Left renal pelvis (tissue), 4 donors: ENCODE measurements at places on chromosomes 1 and 21. TPM values are rescaled to one million over a fixed set of nuclear protein-coding genes. Genes with fewer than 3 reads are reported as not detected.

DNA sequence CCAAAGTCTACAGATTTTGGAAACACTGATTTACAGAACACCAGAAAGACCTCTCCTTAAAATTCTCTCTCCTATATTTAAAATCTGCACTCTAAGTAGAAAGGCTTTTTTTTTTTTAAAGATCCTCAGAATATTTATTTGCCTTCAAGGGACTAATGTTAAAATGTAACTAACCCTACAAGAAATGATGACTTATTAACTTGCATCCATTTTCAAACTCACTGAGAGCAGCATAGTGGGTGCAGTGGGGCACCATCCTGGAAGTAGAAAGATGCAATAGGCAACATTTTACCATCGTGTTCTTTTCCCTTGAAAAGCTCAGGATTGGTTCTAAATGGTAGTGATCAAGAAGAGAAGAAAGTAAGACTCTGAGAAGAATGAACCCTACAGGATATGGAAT, 498.1 kb downstream of the NEGR1 start:
- DNase-seq: no peak

- no peak for DNase-seq
These were observed 53.4 kb upstream of the COX20 start for GRCh38 chr1:244782056-244782455.

GRCh38 chr1:177913762-177914540, 55.9 kb downstream of the SEC16B start:
- no peak for DNase-seq

SHE gene
- polyA plus RNA-seq: 9.9 TPM

GRCh38 chr1:214108097-214108446, 120.3 kb downstream of the PROX1 start:
- DNase-seq: no peak

DNA sequence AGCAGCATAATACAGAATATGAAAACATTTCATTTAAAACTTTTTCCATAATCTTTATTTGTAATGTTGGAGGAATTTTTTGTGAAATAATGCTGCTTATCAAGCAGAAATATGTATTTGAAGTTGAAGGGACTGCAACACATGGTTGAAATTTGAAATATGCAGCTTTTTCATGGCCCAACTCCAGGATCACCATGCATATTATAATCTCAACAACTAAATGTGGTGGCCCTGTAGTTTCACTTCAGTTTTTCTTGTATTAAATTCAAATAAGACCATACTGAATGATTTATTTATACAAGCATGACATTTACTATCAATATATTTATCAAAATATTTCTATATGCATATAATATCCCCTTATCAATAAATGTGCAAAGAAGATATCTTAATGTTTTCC, 157.7 kb upstream of the LHX8 start:
- DNase-seq: no peak

SLAMF9 gene
- polyA plus RNA-seq: not detected

UBXN11 gene
- polyA plus RNA-seq: 56.9 TPM

DNA sequence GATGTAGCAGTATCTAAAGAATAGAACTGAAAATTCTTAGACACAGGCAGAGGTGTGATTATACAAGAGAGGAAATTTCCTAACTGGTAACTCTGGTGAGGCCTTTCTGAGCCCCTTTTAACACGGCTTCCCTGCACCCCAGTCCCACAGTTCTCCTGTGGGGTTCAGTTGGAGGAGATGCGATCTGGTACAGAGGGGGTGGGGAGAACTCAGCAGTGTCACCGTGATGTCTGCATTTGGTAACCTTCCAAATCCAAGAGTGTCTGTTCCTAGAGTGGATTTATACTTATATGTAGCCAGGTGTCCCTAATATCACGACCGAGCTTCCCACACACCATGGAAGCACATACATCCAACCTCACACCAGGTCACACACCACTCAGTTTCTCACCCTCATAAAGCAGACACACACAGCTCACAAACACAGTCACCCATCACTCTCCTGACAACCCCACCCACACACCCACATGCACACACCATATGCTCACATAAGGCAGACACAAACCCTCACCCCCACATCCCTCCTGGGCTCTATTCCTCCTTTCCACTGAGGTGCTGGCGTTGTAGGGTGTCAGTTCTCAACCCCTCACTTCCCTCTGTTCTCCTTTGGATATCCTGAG, 48.5 kb downstream of the RHBG start:
- no peak for DNase-seq

GRCh38 chr1:235919833-235920441, 53.2 kb upstream of the LYST start:
- no peak for DNase-seq

GRCh38 chr1:113859478-113860175, 11.9 kb downstream of the PTPN22 start:
- no peak for DNase-seq

SH2D1B gene
- 0.09 TPM for polyA plus RNA-seq

- no peak for DNase-seq
These were observed 10.0 kb upstream of the RASSF5 start for GRCh38 chr1:206497363-206497762.

RIPK4 gene
- 14.3 TPM for polyA plus RNA-seq

- DNase-seq: no peak
These were observed 45.2 kb upstream of the ACTL8 start for GRCh38 chr1:17709981-17710380.

- DNase-seq: no peak
These were observed 220.7 kb upstream of the VAMP3 start for GRCh38 chr1:7550261-7550865.

DNA sequence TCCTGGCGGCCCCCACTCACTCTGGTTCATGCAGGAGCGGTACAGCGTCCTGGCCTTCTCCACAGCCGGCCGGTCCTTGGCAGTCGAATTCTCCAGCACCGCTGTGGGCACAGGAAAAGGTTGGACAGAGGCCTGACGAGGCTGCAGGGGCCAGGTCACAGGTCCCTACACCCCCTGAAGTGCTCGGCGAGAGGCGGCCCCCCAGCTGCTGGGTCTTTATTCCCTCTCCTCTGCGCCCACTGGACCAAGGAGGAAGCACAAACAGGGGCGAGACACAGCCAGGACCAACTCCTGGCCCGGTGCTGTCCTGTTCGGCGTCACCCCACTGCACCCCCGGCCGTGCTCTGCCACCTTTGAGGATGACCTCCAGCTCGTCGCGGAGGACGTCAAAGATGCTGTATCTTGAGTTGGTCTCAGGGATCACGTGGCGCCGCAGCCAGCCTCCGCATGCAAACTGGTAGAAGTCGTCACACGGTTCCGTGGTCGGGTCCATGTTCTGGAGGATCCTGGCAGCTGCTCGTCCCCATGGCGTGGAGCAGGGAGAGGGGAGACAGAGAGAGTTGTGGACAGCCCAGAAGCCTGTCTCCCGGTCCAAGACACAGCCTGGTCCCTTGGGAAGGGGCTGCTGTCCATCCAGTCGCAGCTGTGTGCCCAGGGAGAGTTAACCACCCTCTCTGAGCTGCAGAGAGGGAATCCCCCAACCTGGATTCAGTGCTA, 22.9 kb downstream of the PRXL2B start:
- no peak for DNase-seq

- DNase-seq: no peak
These were observed 10.3 kb upstream of the SPRR2B start for GRCh38 chr1:153081736-153082135.

PTGFRN gene
- polyA plus RNA-seq: 49.2 TPM

GRCh38 chr1:108072776-108073175, 107.8 kb upstream of the VAV3 start:
- DNase-seq: no peak

DNA sequence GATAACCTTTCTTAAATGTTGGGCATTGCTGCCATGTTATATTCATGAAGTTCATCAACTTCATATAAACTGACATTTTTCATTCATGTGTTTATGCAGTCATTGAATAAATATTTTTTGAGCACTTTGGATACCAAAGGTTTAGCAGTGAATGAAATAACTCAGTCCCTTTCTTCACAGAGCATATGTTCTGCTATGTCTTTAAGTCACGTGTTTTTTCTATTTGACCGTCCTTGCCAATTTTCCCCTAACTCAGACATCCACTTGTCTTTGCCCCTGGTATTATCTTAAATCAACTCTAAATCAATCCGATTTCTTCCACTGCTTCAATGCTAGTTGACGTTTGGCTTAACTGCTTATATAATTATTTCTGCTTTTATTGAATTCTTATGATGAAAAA, 16.6 kb downstream of the ADARB1 start:
- DNase-seq: no peak

DNA sequence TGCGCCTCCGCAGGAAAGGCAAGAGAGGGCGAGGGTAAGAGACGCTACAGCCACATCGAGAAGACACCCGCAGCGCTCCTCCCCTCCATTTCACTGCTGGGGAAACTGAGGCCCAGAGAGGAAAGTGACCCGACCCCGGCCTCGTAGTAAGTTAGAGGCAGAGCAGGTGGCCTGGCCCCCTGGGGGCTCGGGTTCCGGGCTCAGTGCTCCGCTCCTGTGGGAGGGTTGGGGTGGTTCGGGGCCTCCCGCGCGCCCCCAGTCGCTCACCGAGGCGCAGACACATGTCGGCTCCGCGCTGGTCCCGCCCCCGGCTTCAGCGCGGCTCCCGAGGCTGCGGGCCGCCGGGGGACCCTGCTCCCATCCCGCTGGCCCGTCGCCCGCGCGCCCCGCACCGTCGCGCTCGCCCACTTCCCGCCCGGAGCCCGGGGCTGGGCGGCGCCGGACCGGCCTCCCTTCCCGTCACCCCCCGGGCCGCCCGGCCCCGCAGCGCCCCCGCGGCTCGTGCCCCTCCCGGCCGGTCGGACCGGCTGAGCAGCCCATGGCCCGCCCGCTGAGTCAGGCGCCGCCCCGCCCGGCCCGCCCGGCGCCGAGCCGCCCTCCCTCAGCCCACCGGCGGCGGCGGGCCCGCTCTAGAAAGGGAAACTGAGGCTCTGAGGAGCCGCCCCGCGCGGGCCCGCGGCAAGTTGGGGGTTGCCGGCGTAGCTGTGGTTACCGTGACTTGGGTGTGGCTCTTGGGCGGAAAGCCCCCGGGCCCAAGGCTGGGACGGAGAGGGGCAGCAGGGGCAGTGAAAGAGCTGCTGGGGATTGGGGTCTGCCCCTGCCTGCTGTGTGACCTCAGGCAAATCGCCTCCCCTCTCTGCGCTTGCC, at the start of gene TMEM54:
Gene TMEM54, minus strand, starts transcription at position 434 of the 867 bp plus-strand sequence. Its CDS starts 151 bp downstream, at position 283.
- DNase-seq: no peak

SPATA46 gene
- polyA plus RNA-seq: 0.95 TPM

DNA sequence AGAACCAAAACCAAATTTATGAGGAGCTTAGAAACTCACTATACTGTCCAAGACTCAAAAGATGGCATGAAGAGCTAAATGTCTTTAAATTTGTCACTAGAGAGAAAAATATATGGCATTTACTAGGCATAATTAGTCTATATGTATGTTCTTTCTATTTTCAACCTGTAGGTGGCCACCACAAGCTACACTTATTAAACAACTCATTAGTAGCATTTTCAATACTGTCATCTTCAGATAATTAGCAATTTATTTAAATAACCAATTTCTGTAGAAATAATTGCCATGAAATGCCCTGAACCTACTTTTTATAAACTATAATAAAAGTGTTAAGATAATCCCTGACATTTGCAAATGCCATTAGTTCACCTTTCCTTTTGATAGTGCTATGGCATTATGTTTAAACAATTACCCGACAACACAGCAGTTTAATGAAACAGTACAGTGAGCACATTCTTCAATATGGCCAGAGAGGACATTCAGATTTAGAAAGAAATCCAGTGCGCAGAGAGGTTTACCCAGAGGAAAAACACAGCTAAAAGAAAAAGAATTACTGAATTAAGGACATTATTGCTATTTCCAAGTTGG, 522.5 kb downstream of the PTBP2 start:
- DNase-seq: no peak

GRCh38 chr1:83006271-83006670, 992.7 kb downstream of the TTLL7 start:
- no peak for DNase-seq

GRCh38 chr1:89881415-89882058, 60.7 kb downstream of the LRRC8D start:
- DNase-seq: no peak

DNA sequence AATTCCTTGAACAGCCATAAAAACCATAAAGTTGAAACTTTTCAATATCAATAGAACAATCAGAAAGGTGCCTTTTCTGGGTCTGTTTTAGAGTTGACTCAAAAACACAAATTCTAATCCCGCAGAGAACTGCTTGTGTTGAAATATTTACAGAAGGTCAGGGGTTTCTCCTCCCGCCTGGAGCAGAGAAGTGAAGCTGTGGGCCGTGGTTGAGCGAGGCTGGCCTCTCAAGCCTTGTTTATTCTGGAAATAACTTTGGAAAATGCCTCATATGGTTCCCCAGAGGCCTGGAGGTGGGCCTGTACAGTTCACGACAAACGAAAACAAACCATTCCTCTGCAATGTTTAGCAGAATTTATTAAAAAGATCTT, 90.8 kb upstream of the ERRFI1 start:
- peak; percentile 70 for DNase-seq

BTBD8 gene
- 6.5 TPM for polyA plus RNA-seq

- DNase-seq: no peak
These were observed 50.6 kb downstream of the TNFRSF8 start for GRCh38 chr1:12113433-12114339.

DNA sequence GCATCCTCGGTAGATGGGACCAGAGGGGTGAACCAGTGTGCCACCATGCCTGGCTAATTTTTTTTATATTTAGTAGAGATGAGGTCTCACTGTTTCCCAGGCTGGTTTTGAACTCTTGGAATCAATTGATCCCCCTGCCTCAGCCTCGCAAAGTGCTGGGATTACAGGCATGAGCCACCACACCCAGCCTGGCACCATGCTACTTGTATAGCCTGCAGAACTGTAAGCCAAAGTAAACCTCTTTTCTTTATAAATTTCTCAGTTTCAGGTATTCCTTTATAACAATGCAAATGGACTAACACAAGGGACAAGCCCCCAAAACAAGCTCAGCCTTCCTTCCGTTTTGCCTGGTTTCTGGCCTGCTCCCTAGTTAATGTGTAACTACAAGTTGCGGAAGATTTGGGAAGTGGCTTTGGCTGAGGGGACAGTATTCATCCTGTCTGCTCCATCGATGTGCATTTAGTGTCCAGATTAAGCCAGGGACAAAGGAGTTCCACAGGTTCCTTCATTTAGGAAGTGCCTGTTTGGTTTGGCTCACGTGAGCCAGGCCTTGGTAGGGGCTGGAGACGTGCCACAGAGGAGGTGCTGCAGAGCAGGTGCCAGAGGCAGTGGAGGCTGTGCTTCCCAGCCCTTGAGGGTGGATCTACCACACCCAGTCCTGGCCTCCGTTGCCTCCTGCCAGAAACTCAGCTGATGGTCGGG, 4.4 kb downstream of the AVPR1B start:
- no peak for DNase-seq

GRCh38 chr1:192547501-192547900, 28.1 kb upstream of the RGS1 start:
- DNase-seq: no peak

- DNase-seq: no peak
These were observed 170.7 kb downstream of the IER5 start for GRCh38 chr1:181259026-181259745.

GBP1 gene
- 15.9 TPM for polyA plus RNA-seq

MSH4 gene
- polyA plus RNA-seq: 0.20 TPM

GRCh38 chr1:67937010-67937409, 103.7 kb upstream of the GNG12 start:
- DNase-seq: no peak

NBPF6 gene
- polyA plus RNA-seq: not detected

GRCh38 chr1:230469271-230469670, 43.1 kb upstream of the PGBD5 start:
- DNase-seq: no peak
